ENCODE measurements at places on chromosomes 1 and 21.

DNA sequence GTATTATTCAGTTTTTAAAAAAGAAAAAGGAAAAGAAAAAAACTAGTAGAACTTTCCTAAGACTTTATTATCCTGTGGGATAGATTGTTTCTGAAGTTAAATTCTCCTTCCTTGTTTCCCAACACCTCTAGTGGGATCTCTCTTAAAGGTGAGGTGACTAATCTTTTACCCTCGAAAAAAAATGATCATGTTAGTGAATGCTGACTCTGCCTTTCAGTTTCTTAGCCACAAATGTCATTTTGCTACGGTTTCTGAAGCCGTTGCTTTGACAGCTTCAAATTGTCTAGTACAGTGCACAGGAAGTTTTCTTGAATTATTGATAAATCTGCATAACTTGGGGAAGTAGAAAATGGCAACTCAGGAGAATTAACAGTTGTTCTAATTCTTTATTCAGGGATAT is 13.0 kb upstream of the NEK7 start:
- DNase-seq, result peak; percentile 24

GRCh38 chr1:113036639-113037321 is 36.2 kb upstream of the LRIG2 start:
- peak; percentile 17 for DNase-seq

- peak; percentile 77 for DNase-seq
Observed at GRCh38 chr1:99808391-99809115, 41.6 kb upstream of the AGL start.

GRCh38 chr21:15856813-15857212 is 127.0 kb downstream of the USP25 start:
- no peak for DNase-seq

GRCh38 chr1:226820941-226821718 is 49.3 kb upstream of the PSEN2 start:
- no peak for DNase-seq

GRCh38 chr1:16605213-16605525 is 8.2 kb downstream of the NBPF1 start:
- no peak for DNase-seq

GRCh38 chr1:244164511-244164890 is 113.4 kb downstream of the ZBTB18 start:
- DNase-seq, result no peak

GRCh38 chr1:110565565-110565964 is 40.6 kb downstream of the KCNA2 start:
- DNase-seq, result no peak

- no peak for DNase-seq
Observed at GRCh38 chr1:238485057-238485911, 594.6 kb upstream of the ZP4 start.

- DNase-seq, result no peak
Observed at GRCh38 chr1:6651909-6652308, 27.2 kb downstream of the THAP3 start.

DNA sequence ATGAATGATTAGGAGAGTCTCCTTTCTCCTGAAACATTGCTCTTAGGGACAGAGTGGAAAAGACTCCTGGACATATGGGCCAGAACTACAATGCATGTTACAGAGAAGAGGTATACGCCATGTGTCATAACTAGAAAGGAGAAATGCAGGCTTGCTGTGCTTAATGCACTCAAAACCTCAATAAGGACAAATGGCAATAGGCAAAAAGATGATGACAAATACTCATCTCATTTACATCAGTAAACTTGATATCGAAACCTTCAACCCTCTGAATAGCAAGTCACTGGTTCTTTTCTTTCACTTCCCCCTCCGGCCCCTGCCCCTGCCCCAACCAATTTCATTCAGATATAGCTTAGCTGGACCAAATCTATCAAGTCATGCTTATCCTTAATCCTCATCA is 1.9 kb upstream of the GPR88 start:
- DNase-seq, result peak; percentile 28

GRCh38 chr1:26696654-26697430 is 1.0 kb downstream of the ARID1A start:
- peak; percentile 46 for DNase-seq

DNA sequence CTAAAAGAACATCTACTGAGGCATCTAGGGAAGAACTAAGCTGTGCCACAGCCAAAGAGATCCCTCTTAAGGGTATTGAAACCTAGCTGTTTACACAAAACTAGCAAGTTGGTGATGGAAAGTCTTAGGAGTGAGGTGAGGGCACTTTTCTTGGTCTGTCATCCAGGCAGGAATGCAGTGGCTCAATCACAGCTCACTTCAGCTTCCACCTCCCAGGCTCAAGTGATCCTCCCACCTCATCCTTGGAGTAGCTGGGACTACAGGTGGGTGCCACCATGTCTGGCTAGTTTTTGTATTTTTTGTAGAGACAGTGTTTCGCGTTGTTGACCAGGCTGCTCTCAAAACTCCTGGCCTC is 2.4 kb downstream of the PLEKHO1 start:
- no peak for DNase-seq

DNA sequence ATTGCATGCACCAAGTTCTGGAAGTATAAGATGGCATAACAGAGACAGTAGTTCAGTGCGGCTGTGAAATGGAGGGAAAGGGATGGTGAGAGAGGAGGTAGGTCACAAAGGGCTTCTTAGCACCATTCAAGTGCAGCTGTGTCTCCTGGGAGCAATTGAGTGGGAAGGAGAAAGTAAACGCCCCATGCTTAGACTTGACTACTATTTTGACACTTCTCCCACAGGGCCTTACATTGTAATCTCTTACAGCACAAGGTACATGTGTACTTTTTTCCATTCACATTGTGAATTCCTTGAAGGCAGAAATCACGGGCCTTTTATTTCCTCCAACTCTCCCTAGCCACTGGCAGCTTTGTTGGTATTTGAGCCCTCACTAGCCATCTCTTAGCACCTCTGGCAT is 239.6 kb upstream of the FOXD3 start:
- DNase-seq, result no peak

DNA sequence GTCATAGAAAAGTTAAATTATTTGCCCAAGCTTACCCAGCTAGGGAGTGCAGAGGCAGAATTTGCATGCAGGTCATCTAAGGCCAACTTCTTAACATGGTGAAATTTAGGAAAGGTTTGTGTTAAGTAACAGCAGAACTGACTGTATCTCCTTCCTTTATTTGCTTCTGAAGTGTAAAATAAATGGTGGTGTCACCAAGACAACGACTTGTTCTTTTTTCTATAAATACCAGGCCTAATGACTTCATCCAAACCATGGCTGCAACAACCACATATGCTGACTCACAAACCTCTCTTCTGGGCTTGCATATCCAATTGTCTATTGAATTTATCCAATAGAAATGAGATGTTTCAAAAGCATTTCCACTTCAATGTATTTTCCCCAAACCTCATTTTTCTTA is 19.1 kb downstream of the COL24A1 start:
- DNase-seq, result no peak

- no peak for DNase-seq
Observed at GRCh38 chr1:204524986-204525385, 8.8 kb downstream of the MDM4 start.

GRCh38 chr1:932776-933602 is 9.3 kb downstream of the SAMD11 start:
- DNase-seq, result no peak

DNA sequence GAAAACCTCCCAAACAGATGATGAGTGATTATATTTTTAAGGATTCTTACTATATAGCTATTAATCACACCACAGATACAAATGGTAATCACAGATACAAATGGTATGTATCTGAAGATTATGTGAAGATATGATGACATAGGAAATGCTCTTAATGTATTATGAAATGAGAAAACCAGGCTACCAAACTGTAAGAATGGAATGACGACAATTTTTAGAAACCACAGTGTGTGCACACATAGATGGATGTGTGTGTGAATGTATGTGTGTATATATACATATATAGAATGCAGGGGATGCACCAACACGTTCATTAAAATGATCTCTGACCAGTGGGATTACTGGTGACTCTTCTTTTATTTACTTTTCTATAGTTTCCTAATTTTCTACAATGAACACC is 21.5 kb upstream of the ENAH start:
- DNase-seq, result no peak

- DNase-seq, result no peak
Observed at GRCh38 chr1:231616667-231617066, 9.9 kb upstream of the DISC1 start.

DNA sequence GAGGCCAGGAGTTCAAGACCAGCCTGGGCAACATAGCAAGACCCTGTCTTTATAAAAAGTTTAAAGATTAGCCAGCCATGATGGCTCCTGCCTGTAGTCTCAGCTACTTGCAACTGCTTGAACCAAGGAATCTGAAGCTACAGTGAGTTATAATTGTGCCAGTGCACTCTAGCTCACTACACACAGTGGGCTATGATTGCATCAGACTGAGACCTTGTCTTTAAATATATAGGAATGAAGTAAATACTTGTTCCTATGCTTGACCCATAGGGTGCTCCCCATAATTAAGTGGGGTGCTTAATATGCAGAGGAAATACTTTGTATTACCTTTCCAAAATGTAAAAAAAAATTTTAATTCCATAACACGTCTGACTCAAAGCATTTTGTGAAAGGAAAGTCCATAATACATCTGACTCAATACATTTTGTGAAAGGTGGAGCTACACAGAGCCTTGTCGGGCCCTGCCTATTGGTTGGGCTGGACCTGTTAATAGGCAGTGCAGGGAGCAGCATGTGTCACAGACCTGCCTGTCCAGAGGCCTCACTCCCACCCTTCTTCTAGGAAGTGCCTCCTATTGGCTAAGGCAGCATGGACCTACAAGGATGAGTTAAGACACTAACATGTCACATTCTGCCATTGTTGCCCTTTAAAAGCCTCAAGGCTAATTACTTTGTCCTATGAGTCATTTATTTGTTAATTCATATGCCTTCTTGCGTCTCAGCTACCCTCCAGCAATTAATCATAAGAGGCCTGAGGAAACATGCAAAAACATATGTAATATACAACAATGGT is 33.6 kb downstream of the CD58 start:
- no peak for DNase-seq

- no peak for DNase-seq
Observed at GRCh38 chr1:22591576-22591975, 28.3 kb downstream of the EPHA8 start.

- DNase-seq, result peak; percentile 85
Observed at GRCh38 chr1:109790735-109791494, 27.2 kb upstream of the EPS8L3 start.

DNA sequence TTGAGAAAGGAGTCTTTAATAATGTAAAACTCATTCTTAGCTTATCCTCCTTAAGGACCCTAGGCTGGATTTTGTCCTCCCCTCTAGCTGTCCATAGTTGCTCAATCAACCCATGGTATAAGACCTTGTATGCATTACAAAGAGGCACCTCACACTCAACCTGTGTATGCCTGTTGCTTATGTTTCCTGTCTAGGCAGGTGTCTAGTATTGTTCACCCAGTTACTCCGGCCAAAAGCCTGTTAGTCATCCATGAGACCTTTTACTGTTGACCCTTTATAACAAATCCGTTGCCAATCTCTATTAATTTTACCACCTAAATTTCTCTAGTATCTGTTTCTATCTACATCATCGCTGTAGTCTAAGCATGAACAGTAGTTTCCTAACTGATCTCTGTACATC is 3.7 kb downstream of the LYPLAL1 start:
- peak; percentile 22 for DNase-seq

- no peak for DNase-seq
Observed at GRCh38 chr1:41438711-41439110, 45.8 kb downstream of the EDN2 start.
